ENCODE measurements at places on chromosomes 2 and 18.

DNA sequence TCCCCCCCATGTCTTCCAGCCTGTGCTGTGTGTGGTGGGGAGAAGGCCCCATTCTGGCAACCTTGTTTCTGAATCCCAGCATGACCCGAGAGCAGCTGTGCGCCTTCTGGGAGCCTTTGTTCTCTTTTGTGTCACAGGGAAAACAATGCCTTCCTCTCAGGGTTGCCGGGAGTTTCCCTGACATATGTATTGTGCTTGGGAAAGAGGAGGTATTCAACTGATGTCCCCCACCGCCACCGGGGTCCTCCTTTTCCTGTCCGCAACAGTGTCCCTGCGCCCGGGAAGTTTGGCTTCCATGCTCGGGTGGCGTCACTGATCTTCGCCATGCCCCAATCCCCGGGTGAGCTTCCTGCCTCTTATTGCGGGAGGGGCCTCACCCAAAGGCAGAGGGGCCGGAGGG, 77.5 kb upstream of the ASB18 start:
- no peak for DNase-seq

GRCh38 chr2:145654156-145654555, 1134.2 kb upstream of the ZEB2 start:
- no peak for DNase-seq

DNA sequence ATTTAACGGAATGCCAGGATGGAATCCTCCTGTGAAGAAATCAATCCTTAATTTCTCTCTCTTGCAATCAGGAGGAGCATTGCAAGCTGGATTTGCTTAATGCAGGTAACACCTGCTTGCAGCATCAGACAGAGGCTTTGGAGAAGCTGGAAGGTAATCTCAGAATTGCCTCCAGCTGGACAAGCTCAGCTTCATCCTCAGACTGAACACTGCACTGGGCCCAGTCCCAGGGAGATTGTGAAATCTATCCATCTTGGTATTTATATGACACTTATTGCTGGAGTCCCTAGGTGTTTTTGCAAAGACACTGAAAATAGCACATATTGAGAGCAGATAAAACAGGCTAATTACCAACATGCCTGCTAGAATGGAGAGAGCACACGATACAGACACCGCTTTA, 179.4 kb upstream of the SESTD1 start:
- peak; percentile 12 for DNase-seq

GRCh38 chr2:158325031-158325781, 131.3 kb downstream of the CCDC148 start:
- DNase-seq: no peak

- DNase-seq: no peak
Measured at GRCh38 chr2:148646231-148646559, 1.6 kb downstream of the EPC2 start.

- no peak for DNase-seq
Measured at GRCh38 chr2:38523728-38524437, 78.8 kb downstream of the HNRNPLL start.

DNA sequence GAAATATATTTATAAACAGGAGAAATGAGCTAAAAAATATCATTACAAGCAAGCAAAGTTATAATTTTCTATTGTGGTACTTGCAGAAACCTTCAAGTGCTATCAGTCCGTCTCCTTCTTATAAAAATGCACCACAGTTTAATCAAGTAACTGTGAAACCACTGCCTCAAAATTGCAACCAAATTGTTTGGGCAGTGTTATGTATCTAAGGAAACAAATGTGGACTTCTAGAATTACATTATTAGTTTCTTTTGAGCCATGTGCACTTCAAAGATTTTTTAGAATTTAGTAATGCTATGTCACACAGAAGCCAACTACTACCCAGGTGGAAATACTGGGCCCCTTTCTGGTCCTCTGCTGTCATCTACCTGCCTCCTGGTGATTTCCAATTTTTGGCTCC, 495.6 kb downstream of the NYAP2 start:
- DNase-seq: no peak

GRCh38 chr2:151638191-151638933, 95.9 kb downstream of the NEB start:
- DNase-seq: no peak

GRCh38 chr18:62877411-62878221, 162.3 kb downstream of the PHLPP1 start:
- DNase-seq: peak; percentile 81

- DNase-seq: no peak
Measured at GRCh38 chr2:224946895-224947294, 95.4 kb downstream of the DOCK10 start.

- DNase-seq: peak; percentile 95
Measured at GRCh38 chr18:23719634-23720201, 30.5 kb downstream of the LAMA3 start.

GRCh38 chr2:55009277-55010060, 40.8 kb downstream of the RTN4 start:
- DNase-seq: no peak

GRCh38 chr18:388200-388599, 112.3 kb downstream of the COLEC12 start:
- no peak for DNase-seq

GRCh38 chr2:70541481-70542020, 12.1 kb downstream of the TGFA start:
- peak; percentile 6 for DNase-seq

GRCh38 chr2:197777823-197778407, 7.2 kb downstream of the BOLL start:
- peak; percentile 9 for DNase-seq

- no peak for DNase-seq
Measured at GRCh38 chr18:76544511-76545345, 49.7 kb upstream of the ZNF516 start.

- DNase-seq: no peak
Measured at GRCh38 chr18:70503060-70503459, 214.2 kb downstream of the SOCS6 start.

GRCh38 chr2:24691806-24692205, 101.4 kb downstream of the PTRHD1 start:
- no peak for DNase-seq

DNA sequence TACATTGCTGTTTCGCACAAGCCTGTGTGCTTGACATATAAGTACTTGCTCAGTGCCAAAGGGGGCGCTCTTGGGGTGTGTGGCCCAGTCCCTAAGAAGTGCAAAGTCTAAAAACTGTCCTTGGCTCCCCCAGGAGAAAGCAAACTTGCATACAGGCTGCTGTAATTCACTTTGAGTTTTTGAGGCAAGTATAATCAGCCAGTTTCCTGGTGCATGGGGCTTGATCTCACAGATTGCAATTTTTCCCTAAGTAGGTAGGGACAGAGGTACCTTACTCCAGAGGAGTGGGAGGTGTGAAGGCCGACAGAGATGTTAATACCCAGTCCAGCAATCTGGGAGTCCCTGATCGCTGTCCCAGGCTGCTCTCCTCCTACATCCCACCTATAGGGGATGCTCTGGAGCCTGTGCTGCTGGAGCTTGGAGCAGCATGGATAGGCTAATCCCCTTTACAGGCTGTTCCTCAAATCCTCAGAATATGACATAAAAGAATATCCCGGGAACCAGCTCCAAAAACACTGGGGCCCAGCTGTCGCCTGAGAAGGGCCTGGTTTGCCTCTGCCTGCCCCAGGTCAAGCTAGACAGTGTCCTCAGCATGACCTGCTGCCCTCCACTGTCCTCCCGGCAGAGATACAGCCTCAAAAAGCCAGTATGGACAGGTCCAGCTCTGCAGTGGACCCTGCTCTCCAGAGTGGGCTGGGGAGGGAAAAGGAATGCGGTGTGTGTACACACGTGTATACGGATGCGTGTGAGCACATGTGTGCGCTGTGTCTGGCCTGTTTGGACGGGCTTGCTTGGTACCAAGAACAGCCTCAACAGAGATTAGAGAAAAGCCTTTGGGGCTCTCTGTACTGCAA, 136.5 kb upstream of the HAAO start:
- no peak for DNase-seq

DNA sequence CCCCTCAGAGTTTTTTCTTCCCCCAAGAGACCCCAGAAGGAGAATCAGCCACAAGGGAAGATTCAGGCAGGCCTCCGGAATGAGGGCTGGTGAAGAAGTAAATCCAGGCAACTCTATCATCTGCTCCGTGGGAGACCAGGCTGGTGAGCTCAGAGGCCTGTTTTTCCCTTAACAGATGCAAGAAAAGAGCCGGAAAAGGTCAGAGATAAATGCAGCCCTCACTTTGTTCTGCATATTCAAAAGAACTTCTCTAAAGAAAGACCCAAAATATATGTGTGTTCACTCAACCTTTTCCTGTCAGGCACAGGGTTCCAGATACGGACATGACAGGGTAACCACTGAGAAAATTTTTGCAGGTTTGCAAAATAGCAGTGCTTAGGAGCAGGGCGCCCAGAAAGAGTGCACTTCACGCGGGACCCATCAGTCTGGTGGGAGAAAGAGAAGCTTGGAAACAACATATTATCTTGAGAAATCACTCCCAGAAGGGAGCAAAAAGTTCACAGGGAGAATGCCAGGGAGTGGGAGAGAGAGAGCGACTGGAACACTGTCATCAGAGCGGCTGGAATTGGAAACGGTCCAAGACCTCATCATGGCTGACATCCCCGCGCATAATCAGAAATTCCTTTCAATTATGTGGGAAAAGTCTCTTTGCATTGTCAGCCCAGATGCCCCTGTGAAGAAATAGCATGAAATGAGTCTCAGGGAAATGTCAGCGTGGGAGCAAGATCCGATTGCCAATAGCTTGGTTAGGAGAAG, 244.8 kb upstream of the SLC14A2 start:
- no peak for DNase-seq

GRCh38 chr2:228848638-228849037, 422.4 kb downstream of the PID1 start:
- no peak for DNase-seq

- DNase-seq: peak; percentile 52
Measured at GRCh38 chr2:60411295-60411694, 142.2 kb downstream of the BCL11A start.

- DNase-seq: no peak
Measured at GRCh38 chr2:66633631-66634030, 198.7 kb downstream of the MEIS1 start.

GRCh38 chr2:96181529-96181928, 27.1 kb downstream of the STARD7 start:
- no peak for DNase-seq

DNA sequence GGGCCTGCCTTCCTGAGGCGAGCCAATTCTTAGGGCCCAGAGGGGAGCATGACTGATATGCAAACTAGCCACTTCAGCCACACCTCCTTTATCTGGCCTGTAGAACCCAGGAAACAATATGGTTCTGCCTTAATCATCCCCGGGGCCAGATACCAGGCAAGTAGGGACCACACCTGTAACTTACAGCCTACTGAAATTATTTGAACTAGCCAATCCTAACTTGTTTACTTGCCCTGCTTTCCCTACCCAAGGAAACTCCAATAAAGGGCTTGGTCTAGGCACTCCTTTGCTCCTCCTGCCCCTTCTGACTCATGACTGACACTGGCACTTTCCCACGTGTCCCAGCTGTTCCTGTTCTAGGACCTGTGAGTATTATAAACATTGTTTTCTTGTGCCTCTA, 57.6 kb downstream of the MYOM1 start:
- no peak for DNase-seq

GRCh38 chr18:43277164-43277600, at the start of gene SYT4:
TSS of gene SYT4 (minus strand) at chr18:43277490. CDS start at chr18:43277281, 209 bp downstream.
- no peak for DNase-seq

DNA sequence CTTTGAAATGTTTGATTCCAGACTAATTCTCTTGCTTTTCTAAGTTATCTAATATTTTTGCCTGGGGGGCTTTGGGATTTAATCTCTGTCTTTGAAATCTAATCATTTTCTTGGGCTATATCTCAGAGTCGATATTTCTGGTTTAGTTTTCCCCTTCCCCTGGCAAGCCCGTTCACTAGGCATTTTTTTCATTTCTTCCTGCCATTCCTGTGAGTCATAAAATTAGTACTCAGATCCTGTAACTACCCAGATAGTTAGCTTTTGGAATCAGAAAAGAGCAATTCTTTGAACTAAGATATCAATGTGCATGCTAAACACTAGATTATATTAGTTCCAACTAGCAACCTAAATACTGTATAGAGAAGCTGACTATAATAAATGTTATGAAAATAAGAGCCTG, 29.4 kb upstream of the RNF149 start:
- DNase-seq: no peak

- no peak for DNase-seq
Measured at GRCh38 chr2:16665748-16666448, at the start of gene CYRIA. TSS of gene CYRIA (minus strand) at chr2:16665834. CDS start at chr2:16588119, 77,715 bp downstream.

GRCh38 chr2:149315461-149315860, 14.9 kb upstream of the LYPD6 start:
- DNase-seq: no peak

DNA sequence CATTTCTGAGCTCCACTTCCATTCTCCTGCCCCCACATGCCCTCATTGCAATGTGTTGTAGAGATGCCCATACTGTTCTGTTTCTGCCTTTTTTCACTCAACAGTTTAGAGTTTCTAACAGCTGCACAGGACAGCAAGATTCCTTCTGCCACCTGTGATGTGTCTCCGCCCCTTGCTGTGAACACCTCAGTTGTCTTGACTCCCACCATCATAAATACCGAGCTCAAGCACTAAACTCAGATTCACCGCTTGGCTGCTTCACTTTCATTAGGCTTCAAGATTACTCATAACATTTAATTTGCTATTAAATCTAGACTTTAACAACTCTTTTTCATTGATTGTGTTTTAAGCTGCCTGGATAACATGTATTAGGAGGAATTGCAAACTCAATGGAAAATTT, 141.0 kb downstream of the MAP2 start:
- no peak for DNase-seq

DNA sequence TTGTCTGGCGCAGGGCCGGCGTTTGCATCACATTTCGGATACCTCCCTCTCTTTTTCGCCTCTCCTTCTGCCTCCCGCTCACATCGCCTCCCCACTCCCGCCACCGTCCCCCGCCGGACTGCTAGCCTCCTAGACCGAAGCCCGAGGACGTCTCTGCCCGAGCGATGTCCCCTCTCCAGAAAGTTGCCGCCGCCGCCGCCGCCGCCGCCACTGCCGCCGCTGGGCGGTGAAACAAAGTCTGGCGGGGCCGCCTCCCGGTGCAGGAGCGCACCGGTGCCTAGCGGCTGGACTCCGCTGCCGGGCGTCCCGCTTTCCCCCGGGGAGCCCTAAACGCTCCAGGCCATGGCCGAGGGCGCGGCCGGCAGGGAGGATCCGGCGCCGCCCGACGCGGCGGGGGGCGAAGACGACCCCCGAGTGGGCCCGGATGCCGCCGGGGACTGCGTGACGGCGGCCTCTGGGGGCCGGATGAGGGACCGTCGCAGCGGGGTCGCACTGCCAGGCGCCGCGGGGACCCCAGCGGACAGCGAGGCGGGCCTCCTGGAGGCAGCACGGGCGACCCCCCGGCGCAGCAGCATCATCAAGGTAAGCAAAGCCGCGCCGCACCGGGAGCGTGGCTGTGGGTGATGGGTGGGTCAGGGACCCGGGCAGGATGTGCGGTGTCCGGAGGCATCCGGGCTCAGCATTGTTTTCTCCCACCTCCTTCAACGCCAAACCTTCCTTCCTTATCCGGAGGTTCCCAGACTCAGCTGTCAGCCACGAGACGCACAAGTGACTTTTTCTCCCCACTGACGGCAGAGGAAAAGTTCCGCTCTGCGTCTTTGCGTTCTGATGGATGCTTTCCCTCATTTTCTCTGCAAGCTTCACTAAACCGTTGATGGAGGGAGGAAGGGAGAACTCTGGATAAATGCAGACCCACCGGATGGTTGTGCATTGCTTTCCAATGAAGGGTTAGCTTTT, 643 bp downstream of the PLCL1 start:
- DNase-seq: no peak
